ENCODE measurements at places on chromosomes 11 and 22.

GRCh38 chr11:110614031-110614430 is 98.2 kb downstream of the ARHGAP20 start:
- no peak for DNase-seq

GRCh38 chr11:124114942-124115781 is at the start of gene VWA5A:
Gene VWA5A (plus strand): TSS chr11:124115450. CDS start chr11:124117512, 2,062 bp downstream.
- peak; percentile 93 for DNase-seq

- no peak for DNase-seq
These were observed 3.8 kb upstream of the CREB3L1 start for GRCh38 chr11:46273511-46274205.

DNA sequence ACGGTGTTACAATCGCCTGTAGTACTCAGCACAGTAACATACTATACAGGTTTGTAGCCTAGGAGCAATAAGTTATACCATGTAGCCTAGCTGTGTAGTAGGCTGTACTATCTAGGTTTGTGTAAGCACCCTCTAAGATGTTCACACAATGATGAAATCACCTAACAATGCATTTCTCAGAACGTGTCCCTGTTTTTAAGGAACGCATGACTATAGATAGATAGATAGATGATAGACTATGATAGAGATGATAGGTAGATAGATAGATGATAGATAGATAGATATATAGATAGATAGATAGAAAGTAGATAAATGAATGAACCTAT is 203.9 kb downstream of the FAM76B start:
- DNase-seq, result no peak

- DNase-seq, result no peak
These were observed 12.1 kb downstream of the BBOX1 start for GRCh38 chr11:27052668-27053067.

GRCh38 chr11:7900686-7901085 is 30.4 kb downstream of the OR10A6 start:
- no peak for DNase-seq

- no peak for DNase-seq
These were observed 325.0 kb upstream of the LUZP2 start for GRCh38 chr11:24171869-24172268.

DNA sequence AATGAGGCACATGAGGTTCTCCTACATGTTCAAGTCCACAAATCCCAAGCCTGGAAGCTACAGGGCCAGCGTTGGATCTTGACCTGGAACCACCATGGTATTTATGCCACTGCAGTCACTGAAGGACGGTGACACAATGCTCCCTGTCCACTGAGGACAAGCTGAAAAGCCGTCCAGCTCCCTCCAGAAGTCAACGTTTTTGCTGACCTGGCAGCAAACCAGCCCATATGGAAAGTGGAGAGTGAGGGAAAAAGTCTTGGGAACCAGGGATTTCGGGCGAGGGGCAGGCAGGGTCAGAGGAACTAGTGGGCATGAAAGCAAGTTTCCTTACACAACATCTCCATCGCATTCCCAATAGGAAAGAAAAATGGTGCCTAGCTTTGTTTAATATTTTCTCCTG is 33.3 kb downstream of the OPCML start:
- no peak for DNase-seq

DNA sequence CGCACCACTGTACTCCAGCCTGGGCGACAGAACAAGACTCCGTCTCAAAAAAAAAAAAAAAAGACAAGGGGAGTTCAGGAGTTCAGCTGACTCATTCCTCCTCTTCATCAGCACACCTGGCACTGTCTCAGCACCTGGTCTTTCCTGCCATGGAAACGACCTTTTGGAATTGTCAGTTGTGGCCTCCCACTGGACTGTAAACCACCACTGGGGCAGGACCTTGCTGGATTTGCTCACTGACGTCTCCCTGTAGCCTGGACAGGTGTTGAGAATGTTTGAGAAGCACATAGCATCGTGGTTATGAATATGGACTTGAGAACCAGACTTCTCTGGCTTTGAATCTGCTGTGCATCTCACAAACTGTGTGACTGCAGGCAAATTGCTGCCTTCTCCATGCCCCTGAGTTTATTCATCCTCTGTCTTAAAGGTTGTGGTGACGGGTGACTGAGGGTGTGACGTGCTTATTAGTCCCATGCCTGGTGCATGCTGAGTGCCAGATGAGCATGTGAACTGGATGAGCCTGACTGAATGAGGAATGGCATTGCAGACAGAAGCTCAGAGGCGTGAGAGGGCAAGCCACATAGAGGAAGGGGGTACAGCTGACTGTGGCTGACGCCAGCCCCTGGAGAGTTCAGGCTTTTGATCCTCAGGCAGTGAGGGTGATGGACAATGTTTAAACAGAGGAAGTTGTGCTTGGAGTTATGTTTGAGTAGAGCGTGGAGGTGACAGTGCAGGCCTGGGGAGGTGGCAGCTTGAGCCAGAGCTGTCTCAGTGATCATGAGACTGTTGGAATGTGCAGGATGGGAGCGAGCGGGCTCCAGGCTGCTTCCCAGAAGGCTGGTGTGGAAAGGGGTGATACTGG is 12.7 kb downstream of the TOM1 start:
- peak; percentile 78 for DNase-seq

GRCh38 chr11:31796499-31797189 is 14.5 kb downstream of the PAX6 start:
- no peak for DNase-seq

DNA sequence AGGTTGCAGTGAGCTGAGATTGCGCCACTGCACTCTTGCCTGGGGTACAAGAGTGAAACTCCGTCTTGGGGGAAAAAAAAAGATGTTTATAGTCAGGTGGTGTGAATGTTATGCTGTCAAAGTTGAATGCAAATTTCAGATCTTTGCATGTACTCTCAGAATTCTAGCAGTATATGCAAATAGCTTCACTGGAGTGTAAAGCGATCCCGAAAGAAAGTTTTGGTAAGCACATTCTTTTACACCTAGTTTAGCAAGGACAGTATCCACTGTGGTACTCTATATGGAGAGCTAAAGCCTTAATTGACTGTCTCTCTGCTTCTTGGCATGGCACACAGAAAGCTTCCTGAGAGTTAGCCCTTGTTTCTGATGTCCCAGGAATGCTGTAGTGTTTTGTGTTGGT is 4.0 kb downstream of the JAM3 start:
- no peak for DNase-seq

- DNase-seq, result no peak
These were observed 17.1 kb upstream of the MS4A4A start for GRCh38 chr11:60263402-60263801.

DNA sequence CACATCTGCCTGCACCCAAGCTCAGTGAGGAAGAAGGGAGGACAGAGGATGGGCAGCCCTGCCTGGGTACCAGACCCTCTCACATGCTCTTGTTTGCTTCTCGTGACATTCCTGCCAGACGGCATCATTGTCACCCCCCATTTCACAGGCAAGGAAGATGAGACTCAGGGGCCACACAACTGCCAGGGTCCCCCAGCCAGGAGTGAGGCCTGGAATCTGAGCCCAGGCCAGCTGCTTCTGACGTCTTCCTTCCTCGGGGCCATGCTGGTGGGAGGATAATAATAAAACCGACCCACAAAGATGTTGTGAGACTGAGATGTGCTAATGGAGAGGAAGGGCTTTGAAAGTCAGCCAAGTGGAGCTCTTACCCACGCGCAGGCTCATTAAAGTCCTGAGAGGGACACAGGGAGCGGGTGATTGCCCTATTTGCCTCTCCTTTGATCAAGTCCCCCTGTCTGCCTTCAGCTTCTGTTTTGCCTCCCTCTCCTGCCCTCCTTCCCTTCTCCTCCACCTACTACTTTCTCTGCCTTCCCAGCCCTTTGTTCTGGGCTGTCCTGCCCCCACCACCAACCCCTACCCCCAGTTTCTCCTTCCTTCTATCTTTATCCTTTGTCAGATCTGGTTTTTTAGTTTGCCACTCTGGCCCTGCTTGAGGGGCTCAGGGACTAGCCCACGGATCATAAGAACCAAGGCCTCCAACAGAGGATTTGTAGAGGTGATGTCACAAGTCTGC is 62.7 kb downstream of the MCM5 start:
- no peak for DNase-seq

All from fibroblast of skin of right biceps (primary cell).